Right renal cortex interstitium (tissue), 3 donors: ENCODE measurements at places on chromosomes 11 and 22. TPM values are rescaled to one million over a fixed set of nuclear protein-coding genes. Genes with fewer than 3 reads are reported as not detected.

Gene TRIM3
- polyA plus RNA-seq, result 16.1 TPM

GRCh38 chr22:37018086-37018814 lies 997 bp downstream of the TST start:
- no peak for DNase-seq

GRCh38 chr11:78050964-78051831 lies 12.5 kb upstream of the THRSP start:
- no peak for DNase-seq

DNA sequence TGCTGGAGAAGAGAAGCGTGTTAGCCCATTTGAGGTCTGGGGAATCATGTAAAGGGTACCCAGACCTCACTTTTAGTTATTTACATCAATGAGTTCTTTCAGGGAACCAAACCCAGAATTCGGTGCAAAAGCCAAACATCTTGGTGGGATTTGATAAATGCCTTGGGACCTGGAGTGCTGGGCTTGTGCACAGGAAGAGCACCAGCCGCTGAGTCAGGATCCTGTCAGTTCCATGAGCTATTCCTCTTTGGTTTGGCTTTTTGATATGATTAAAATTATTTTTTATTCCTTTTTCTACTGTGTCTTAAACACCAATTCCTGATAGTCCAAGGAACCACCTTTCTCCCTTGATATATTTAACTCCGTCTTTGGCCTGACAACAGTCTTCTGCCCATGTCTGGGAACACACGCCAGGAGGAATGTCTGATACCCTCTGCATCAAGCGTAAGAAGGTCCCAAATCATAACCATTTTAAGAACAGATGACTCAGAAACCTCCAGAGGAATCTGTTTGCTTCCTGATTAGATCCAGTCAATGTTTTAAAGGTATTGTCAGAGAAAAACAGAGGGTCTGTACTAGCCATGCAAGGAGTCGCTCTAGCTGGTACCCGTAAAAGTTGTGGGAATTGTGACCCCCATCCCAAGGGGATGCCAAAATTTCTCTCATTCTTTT lies 65.2 kb downstream of the ALX4 start:
- DNase-seq, result no peak

GRCh38 chr22:34997633-34998299 lies 68.2 kb upstream of the ISX start:
- DNase-seq, result no peak

- no peak for DNase-seq
These were observed 318.3 kb downstream of the MN1 start for GRCh38 chr22:27483095-27483785.

- DNase-seq, result no peak
These were observed 345.7 kb upstream of the NARS2 start for GRCh38 chr11:78920329-78920728.

DNA sequence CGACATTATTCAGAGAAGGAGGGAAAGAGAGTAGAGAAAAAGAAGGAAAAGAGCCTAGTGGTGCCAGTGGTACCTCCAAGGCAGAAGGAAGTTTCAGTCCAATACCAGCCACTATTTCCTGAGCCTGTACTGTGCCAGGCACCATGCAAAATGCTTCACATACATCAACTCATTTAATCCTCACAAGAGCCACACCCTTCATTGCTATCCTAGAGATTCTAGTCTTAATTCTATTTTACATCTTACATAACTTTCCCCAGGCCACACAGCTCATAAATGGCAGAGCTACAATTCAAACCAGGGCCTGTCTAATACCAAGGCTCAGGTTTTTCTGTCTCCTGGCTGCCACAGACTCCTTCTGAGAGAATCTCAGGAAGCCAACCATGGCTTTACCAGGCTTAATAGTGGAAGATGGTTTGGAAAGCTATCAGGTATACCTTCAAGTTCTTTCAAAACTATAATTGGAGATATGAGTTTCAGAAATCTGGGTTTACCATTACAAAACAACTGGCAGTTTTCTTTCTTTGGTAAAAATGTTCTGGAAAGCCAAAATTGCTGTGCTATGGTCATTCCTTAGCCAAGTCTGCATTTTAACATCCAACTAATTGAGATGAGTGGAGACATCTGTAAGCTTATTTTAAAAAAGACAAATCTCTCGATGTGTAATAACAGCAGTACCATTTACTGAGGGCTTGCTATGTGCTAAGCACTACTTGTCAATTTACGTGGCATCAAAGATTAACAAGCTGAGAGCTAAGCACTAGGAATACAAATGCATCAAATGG lies 225.1 kb upstream of the PITPNB start:
- DNase-seq, result no peak

Gene LYVE1
- 56.6 TPM for polyA plus RNA-seq

- DNase-seq, result no peak
These were observed 15.0 kb downstream of the RHOD start for GRCh38 chr11:67071420-67072284.
